ENCODE measurements at places on chromosomes 5 and 9. TPM values are rescaled to one million over a fixed set of nuclear protein-coding genes. Genes with fewer than 3 reads are reported as not detected.

Gene TMEM252
- not detected for total RNA-seq

Gene C5orf58
- not detected for total RNA-seq

Gene DNAH5
- not detected for total RNA-seq

Gene SPRY4
- 0.96 TPM for total RNA-seq

Gene HTR1A
- not detected for total RNA-seq

Gene PCDHGA11
- total RNA-seq = 0.09 TPM

DNA sequence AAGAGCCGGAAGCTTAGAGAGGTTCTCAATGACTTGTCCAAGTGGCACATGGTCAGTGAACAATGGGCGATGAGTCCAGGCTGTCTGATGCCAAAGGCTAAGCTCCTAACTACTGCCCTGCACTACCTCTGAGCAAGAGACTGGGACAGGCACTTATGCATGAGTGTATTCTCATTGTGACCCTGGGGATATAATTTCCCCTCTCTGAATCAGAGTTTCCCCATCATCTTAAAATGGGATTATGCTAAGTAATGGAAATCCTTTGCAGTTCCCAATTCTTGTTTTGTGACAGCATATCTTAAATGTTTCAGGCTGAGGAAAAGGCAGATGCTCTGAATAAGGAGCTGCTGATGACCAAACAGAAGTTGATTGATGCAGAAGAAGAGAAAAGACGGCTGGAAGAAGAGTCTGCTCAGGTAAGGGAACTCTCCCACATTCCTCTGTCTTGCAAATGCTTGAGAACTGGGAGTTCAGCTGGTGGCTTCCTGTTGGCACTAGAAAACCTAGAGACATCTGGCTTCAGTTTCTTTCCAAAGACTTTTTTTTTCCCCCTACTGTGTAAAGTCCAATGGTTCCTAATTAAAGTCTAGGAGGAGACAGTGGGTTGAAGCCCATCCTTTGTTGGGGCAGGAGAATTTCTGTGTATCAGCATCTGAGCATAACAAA, 64.1 kb downstream of the GPR21 start:
- no peak overlapping the region for H3K27ac ChIP-seq
- H3K27me3 ChIP-seq = no peaks in the 10 kb centered on the region
- DNase-seq = no peak
- peaks cover 6% of the 10 kb centered on the region for H3K36me3 ChIP-seq
- no peak overlapping the region for H3K4me3 ChIP-seq

- H3K27ac ChIP-seq = no peak overlapping the region
- DNase-seq = no peak
- no peaks in the 10 kb centered on the region for H3K4me1 ChIP-seq
These were observed 549.1 kb downstream of the MTRR start for GRCh38 chr5:8418049-8418426.

DNA sequence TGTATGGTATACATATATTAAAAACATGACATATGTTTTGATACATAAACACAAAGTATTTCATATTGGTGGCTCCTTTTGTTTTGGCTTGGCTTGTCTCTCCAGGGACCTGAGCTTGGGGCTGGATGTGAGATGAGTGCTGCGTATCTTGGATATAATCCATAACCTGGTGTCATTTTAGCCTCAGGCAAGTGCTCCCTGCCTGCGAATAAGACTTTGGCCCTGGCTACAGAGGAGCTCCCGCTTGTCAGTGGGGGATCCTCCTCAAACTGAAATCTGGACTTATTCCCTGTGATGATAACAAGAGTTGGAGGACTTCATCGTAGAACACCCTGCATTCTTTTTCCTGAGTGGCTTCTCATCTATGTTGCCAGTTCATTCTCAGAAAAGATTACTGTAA, 341.7 kb upstream of the CLINT1 start:
- DNase-seq = no peak
- no peaks in the 10 kb centered on the region for H3K36me3 ChIP-seq
- H3K4me3 ChIP-seq = no peak overlapping the region
- no peaks in the 10 kb centered on the region for H3K4me1 ChIP-seq
- H3K27ac ChIP-seq = no peak overlapping the region
